ENCODE measurements at places on chromosomes 7 and 10. TPM values are rescaled to one million over a fixed set of nuclear protein-coding genes. Genes with fewer than 3 reads are reported as not detected.

DNA sequence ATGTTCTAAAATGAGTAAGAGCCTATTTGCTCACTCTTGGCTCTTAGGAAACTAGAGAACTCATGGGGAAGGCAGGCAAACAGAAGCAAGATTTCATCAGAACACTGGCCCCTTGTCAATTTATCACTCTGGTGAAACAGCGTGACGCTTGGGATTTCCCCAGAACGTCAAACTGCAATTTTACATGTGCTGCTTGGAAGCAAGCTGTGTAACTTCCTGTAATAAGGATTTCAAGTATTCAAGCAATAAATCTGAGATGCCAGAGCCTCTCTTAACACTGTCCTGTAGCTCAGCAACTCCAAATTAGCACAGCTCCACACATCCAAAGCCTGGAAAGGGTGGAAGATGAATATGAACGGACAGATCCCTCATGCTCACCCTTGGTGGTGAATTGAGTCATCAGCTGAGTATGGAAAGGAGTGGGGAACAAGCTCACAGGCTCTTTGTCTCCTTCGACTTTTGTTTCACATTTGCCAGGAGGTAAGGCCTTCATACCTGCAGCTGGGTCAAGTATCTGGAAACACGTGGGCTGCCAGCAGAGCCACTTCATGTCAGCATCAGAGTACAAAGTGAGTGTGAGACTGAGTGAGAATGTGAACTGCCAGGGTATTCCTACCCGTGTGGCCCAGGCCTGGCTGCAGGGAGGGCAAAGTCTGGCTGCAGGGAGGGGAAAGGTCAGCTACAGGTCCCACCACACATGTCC lies 140.4 kb upstream of the NAMPT start:
- peak; percentile 68 for DNase-seq

- DNase-seq = peak; percentile 93
Observed at GRCh38 chr10:78972160-78972946, 96.4 kb upstream of the ZMIZ1 start.

DNA sequence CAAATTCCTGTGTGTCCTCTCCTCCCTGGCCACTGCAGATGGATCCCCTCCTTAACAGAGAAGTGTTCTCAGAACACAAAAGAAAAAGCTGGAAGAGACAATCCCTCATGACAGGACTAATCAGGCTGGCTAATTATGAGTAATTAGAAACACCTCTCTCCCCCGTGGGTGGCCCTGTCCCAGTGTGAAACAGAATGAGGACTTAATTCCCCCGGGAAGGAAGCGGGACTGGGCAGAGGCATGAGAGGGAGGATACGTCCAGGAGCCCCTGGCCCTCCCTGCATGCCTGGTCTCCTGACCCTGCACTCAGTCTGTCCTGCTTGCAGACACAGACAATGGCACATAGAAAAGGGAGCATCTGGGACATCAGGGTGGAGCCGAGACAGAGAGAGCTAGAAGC lies 7.6 kb upstream of the ADCYAP1R1 start:
- no peak for DNase-seq

GRCh38 chr10:80471001-80471400 lies 16.9 kb downstream of the TSPAN14 start:
- DNase-seq = no peak

The FKBP6 gene
- total RNA-seq = not detected

The HNRNPF gene
- 67.2 TPM for total RNA-seq

The SNX10 gene
- 3.5 TPM for total RNA-seq
